Amniotic stem cell (primary cell): ENCODE measurements at places on chromosomes 3 and 15.

DNA sequence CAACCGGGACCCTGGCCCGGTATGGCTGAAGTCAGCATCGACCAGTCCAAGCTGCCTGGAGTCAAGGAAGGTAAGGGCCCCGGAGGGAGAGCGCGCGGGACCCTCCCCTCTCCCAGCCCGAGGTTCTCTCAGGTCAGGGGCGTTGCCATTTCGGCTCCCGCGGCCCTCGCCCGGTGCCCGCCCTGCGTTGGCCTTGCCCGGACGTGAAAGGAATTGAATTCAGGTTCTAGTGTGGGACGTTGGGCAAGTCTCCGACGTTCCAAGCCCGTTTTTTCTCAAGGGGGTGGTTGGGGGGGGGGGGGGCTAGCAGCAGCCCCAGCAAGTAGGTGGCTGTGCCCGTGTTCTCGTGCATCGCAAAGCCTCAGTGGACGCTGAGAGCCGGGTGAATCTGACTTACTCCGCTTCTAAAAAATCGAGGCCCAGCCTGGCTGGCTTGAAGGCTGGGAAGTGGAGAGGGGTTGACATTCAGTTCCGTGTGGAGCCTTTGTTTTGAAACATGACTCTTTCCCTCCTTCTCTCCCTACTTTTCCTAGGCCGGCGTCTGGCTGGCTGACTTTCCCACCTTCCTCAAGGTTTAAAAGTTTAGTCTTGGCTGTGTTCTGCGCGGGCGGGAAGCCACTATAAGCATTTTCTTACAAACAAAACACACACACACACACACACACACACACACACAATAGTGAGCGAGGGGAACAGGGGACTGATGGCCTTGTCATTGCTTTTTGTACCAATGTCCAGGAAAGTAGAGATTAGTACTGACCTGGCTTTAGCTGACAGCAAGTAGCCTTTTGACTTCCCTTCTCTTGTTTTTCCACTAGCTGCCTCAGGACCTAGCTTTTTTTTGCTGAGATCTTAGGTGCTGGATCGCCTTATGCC is at the start of gene UTS2B:
UTS2B (minus strand) TSS at position 873 of the 876 bp plus-strand sequence. CDS start 48,337 bp downstream, outside the sequence.
- DNase-seq, result no peak

- DNase-seq, result no peak
Observed at GRCh38 chr3:116394365-116394764, 50.9 kb downstream of the LSAMP start.

DNA sequence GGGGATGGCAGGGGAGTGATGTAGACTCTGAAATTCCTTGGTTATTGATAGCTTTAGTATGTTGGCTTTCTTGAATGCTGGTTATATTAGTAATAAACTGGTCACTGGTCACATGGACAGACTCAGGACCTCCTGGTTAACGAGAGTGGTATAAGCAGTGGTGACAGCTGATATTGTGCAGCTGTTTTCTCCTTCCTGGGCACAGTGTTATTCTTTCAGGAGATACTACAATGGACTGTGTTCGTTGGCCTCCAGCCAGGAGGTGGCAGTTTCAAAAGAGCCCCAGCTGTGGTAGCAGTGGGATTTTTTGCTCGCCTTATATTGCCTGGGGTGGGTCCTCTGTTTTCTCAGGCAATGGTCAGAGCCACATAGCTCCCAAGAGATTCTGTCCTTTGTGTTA is 181.6 kb upstream of the RBMS3 start:
- no peak for DNase-seq

- DNase-seq, result no peak
Observed at GRCh38 chr3:56985878-56986277, 74.6 kb upstream of the SPATA12 start.

DNA sequence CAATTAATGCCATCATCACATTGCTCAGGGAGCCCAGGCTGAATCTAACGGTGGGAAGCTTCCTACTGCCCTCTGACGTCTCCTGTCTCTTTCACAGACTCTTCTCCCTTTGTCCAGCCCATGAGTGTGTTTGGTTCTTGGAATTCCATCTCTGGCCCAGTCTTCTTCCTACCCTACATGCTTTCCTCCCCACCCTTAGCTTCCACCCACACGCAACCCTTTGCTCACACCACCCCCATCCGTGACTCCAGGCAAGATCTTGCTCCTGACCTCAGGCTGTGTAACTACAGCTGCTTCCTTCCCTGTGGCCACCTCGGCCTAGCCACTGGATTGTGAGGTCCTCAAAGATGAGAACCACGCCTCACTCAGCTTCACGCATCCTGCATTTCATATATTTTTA is 72.3 kb upstream of the THBS1 start:
- DNase-seq, result no peak

- no peak for DNase-seq
Observed at GRCh38 chr3:138469874-138470273, 35.5 kb downstream of the ESYT3 start.

DNA sequence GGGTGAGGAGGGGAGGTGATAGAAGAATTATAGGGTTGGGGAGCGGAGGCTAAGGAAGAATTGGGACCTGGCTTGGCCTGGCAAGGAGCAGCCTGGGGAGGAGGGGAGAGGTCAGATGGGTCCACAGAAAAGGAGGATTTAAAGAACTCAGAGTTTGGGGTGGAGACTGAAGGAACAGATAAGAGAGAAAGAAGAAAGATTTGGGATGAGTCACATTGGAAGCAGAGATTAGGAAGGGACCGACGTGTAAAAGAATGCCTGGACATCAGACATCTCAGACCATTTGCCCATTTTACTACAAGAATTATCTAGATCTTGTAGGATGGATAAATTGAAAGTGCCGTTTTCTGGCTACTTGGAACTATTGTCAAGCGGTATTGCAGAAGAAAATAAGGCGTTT is 10.4 kb downstream of the TCAIM start:
- DNase-seq, result no peak

DNA sequence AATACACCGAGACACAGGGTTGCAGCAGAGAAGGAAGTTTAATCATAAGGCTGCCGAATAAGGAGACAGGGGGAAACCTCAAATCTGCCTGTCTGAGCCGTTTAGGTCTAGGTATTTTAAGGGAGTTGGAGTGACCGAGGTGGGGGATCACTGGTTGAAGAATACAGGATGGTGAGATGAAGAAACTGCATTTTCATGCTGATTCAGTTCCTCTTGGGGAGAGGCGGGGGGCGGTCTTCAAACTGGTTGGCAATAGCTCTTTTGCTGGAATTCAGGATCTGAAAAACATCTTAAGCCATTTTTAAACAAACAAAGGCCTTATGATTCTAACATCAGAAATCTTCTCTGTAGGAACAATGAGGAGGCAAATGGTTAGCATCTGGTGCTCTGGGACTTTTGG is 699.5 kb upstream of the CFAP20DC start:
- peak; percentile 29 for DNase-seq

GRCh38 chr3:127452321-127452821 is 138.2 kb downstream of the TPRA1 start:
- DNase-seq, result no peak

- DNase-seq, result no peak
Observed at GRCh38 chr15:62558640-62559380, 393.7 kb upstream of the C2CD4B start.

GRCh38 chr15:61032600-61033286 is 196.4 kb downstream of the RORA start:
- DNase-seq, result no peak

- DNase-seq, result no peak
Observed at GRCh38 chr3:11829416-11829815, 17.3 kb downstream of the TAMM41 start.

DNA sequence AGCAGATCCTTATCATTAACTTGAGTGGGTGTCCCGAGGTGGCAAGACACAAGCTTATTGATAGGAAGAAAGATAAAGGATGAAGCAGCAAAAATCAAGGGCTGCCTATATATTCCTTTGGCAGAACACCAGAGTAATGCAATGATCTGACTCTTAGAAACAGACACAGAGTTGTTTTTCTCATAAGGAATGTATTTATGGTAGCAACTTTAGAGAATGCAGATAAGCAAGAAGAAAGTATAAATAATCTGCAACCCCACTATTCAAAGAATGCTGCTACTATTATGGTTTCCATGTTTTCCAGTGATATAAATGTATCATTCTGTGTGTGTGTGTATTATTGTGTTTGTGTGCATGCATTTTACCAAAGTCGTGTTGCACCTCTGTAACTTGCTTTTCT is 208.3 kb downstream of the THSD4 start:
- DNase-seq, result no peak

GRCh38 chr3:115657168-115657567 is 33.9 kb downstream of the GAP43 start:
- DNase-seq, result no peak

DNA sequence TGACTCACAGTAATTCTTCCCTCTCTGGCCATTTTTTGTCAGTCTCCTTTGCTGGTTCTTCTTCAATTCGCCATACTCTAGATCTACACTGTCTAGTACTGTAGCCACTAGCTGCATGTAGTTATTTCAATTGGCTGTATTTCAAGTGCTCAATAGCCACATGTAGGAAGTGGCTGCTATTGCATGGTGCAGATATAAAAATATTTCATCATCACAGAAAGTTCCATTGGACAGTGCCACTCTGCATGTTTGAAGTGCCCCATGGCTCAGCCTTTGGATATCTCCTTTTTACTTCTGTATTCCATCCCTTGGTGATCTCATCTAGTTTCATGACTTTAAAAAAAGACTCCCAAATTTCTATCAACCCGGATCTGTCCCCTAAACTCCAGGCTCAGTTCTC is 22.1 kb downstream of the PPP2R3A start:
- no peak for DNase-seq

GRCh38 chr3:128698211-128699047 is 27.6 kb upstream of the RAB7A start:
- no peak for DNase-seq
